Stimulated activated CD8-positive, alpha-beta memory T cell treated with anti-CD3 and anti-CD28 coated beads, Interleukin-2, amount 100 ng/mL, for 1 hour (primary cell): ENCODE measurements at places on chromosomes 16 and 17.
A peak's percentile ranks its signal among the peaks of the same experiment; 100 is the strongest.

DNA sequence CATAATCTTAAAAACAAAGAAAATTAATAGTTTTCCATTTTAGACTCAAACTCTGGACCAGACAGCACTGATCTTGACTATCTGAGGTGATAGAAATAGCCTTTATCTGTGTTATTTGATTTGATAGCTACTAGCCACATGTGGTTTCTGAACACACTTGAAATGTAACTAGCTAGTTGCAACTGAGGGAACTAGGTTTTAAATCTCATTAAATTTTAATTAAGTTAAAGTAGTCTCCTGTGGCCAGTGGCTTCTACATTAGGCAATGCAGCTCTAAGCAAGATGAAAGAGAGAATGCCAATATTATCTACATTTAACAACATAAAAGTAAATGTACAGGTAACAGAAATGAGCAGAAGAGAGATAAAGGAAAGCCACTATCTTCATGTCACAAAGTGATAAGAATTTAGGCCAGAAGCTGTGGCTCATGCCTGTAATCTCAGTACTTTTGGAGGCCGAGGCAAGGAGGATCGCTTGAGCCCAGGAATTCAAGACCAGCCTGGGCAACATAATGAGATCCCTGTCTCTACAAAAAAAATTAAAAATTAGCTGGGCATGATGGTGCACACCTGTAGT is 11.2 kb upstream of the SPN start:
- no peak for DNase-seq

DNA sequence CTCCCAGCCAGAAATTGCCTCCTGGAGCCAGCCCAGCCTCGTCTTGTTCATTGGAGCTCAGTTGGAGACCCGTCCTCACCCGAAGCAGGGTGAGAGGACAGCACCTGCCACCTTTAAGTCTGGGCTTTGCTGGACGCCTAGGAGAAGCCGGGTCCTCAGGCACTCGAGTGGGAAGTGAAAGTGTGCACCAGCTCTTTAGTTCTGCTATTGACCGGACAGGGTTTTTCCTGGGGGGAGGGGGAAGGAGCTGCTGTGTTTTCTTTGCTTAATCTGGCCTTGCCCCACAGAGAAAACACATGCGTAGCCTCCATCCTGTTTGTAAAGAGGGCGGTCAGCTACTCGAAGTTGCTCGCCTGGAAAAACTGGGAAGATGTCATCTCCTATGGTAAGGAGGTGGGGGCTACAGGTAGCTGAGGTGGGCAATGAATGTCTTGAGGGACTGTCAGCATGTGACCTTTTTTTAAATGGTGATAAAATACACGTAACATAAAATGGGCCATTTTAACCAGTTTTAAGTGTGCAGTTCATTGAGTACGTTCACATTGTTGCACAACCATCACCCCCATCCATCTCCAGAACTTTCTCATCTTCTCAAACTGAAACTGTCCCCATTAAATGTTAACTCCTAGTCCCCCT is 34.4 kb downstream of the CMIP start:
- DNase-seq: no peak

GRCh38 chr16:64390102-64390501 is 731.8 kb downstream of the CDH11 start:
- no peak for DNase-seq

GRCh38 chr16:4220358-4220757 is 21.5 kb downstream of the SRL start:
- DNase-seq: no peak

DNA sequence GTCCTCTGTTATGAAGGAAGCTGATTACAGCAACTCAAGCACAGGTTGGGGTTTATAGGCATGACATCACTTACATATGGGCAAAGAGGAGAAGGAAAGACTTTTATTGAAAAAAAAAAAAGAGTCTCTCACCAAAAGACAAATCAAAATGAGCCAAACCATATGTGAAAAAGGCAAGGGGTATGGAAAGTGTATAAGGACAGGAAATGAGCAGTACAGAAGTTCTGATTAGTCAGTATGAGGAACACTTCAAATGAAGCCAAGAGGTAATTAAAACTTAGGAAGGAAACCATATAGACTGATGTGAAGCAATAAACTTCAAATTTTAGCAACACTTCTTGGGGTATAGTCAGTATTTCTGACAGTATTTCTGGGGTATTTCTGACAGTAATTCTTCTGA is 1372.6 kb downstream of the CDH11 start:
- no peak for DNase-seq

DNA sequence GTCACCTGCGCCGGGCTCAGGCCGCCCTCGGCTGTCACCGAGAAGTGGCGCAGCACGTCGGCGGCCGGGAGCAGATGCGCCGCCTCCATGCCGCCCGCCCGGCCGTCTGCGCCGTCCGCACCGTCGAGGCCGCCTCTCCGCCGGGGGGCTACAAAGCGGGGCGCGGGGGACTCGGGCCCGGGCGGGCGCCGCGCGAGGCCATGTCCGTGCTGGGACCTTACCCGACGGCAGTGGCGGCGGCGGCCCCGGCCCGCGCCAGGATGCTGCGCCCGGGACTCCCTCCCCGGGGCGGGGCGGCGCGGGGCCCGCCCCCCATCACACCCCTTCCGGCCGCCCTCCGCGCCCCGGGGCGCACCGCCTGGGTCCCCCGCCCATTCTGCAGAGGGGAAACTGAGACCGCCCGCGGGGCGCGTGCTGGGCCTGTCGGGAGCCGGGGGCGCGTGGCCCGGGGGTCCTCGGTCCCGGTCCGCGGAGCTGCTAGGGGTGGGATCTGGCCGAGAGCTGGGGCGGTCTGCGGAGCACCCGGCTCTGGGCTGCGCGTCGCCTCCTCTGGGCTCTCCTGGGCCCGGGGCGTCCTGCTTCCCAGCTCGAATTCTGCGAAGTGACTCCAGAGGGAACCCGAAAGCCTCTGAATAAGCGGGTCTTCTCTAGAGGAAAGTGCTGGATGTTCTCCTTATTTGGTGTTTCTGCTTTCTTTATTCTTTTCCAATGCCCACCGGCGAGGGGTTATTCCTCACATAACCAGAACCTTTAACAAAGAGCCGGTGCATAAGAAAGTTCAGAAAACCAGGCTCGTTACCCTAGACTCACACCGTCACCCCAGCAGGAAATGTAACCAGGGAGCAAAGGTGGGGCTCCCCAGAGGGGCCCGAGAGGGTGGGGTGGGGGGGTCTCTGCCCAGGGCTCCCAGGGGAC is at the start of gene ATP2A3:
TSS of gene ATP2A3 (minus strand) at position 235 of the 915 bp plus-strand sequence. CDS start at position 89, 146 bp downstream.
- peak; percentile 47 for DNase-seq

GRCh38 chr16:50025537-50025931 is 509 bp downstream of the CNEP1R1 start:
- DNase-seq: peak; percentile 3

GRCh38 chr17:66950886-66951604 is 13.5 kb upstream of the CACNG4 start:
- no peak for DNase-seq
